Heart left ventricle (tissue), 16 donors: ENCODE measurements at places on chromosomes 7 and 10. TPM values are rescaled to one million over a fixed set of nuclear protein-coding genes. Genes with fewer than 3 reads are reported as not detected.
A peak's percentile ranks its signal among the peaks of the same experiment; 100 is the strongest.

GPRIN2 gene
- total RNA-seq, result not detected

MSMB gene
- not detected for total RNA-seq

NEUROG3 gene
- total RNA-seq, result not detected

NPFFR1 gene
- total RNA-seq, result 0.52 TPM

PILRA gene
- 16.4 TPM for total RNA-seq

AGFG2 gene
- total RNA-seq, result 33.9 TPM

SP8 gene
- not detected for total RNA-seq

GRCh38 chr7:5394264-5395105 lies 29.1 kb downstream of the TNRC18 start:
- peaks cover 14% of the 10 kb centered on the region for H3K4me1 ChIP-seq
- H3K36me3 ChIP-seq, result peaks cover 17% of the 10 kb centered on the region
- H3K27ac ChIP-seq, result peak overlapping the region; percentile 49
- DNase-seq, result no peak
- H3K4me3 ChIP-seq, result no peak overlapping the region
- H3K27me3 ChIP-seq, result no peaks in the 10 kb centered on the region

DNA sequence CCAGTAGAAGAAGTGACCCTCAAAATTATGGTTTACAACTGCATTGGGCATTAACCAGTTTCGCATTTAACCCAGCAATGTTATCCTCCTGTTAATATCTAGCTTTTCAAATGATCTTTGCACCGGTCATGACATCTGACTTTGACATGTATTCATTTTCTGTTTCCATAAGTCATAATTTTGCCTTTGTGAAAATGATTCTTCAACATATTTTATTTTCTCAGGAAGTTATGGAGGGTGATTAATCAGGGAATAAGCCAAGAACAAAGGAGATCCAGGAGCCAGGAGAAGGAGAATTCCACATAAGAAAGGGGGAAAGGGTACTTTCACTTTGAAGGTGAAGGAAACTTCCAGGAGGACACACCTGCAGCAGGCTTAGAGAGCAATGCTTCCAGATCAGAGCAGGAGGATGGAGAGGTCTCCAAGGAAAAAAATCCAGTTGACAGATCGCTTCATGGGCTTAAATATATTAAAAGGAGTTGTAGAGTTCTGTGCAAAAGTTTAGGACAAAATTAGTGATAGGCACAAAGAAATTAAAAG lies 92.1 kb upstream of the FAM3C start:
- H3K4me1 ChIP-seq, result no peaks in the 10 kb centered on the region
- no peak overlapping the region for H3K27ac ChIP-seq
- no peaks in the 10 kb centered on the region for H3K36me3 ChIP-seq

- no peak for DNase-seq
- no peaks in the 10 kb centered on the region for H3K27me3 ChIP-seq
- no peaks in the 10 kb centered on the region for H3K4me1 ChIP-seq
- no peak overlapping the region for H3K27ac ChIP-seq
- H3K4me3 ChIP-seq, result no peak overlapping the region
Observed at GRCh38 chr7:104124469-104124868, 83.3 kb downstream of the ORC5 start.

DNA sequence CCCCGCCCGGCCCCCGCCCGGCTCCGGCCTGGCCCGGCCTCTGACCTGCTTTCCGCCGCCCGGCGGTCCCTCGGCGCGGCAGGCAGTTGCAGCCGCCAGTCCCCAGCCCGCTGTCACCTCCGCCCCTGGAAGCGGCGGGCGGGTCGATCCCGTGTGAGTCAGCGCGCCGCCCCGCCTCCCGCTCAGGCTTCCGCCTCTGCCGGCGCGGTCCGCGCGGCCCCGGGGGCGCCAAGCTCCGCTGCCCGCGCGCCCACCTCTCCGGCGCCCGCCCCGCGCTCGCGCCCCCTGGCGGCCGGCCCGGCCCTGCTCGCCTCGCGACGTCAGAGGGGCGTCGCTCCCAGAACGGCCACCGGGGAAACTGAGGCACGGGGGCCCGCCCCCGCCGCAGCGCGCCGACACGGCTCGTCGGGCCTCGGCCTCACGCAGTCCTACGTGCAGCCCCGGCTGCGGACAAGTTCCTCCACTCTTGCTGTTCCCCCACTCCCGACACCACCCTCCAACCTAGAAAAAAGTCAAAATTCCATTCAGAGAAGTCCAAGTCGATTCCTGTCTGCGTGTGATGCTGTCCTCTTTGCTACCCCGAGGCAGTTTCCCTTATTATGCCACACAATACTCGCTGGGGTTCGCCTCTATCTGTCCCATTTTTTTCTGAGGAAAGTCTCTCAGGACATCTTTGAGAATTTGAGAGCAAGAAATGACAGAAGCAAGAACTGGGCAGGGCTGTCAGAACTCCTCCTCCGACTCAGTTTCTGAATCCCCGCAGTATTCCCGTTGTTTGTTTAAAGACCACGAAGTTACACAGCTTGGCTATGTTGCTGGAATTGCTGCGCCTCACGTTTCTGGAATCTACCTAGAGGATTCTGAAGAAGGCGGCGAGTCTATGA lies at the start of gene DNMBP:
TSS of gene DNMBP (minus strand) at position 155 of the 884 bp plus-strand sequence. CDS start 37,823 bp downstream, outside the sequence.
- no peaks in the 10 kb centered on the region for H3K27me3 ChIP-seq
- H3K36me3 ChIP-seq, result no peaks in the 10 kb centered on the region
- peak within 1 kb of the TSS; percentile 55 for H3K27ac ChIP-seq

- H3K4me1 ChIP-seq, result no peaks in the 10 kb centered on the region
- no peak for DNase-seq
- H3K27ac ChIP-seq, result no peak overlapping the region
- H3K4me3 ChIP-seq, result no peak overlapping the region
Observed at GRCh38 chr7:154610903-154611302, 392.0 kb downstream of the PAXIP1 start.

GRCh38 chr10:30081182-30081581 lies 21.8 kb upstream of the JCAD start:
- DNase-seq, result no peak
- H3K4me3 ChIP-seq, result no peak overlapping the region
- H3K27me3 ChIP-seq, result no peaks in the 10 kb centered on the region
- H3K27ac ChIP-seq, result no peak overlapping the region
- no peaks in the 10 kb centered on the region for H3K4me1 ChIP-seq

GRCh38 chr7:45220846-45221618 lies 63.4 kb downstream of the RAMP3 start:
- H3K27ac ChIP-seq, result no peak overlapping the region
- H3K36me3 ChIP-seq, result no peaks in the 10 kb centered on the region
- no peaks in the 10 kb centered on the region for H3K4me1 ChIP-seq
- no peak for DNase-seq
- no peaks in the 10 kb centered on the region for H3K27me3 ChIP-seq
- H3K4me3 ChIP-seq, result no peak overlapping the region

DNA sequence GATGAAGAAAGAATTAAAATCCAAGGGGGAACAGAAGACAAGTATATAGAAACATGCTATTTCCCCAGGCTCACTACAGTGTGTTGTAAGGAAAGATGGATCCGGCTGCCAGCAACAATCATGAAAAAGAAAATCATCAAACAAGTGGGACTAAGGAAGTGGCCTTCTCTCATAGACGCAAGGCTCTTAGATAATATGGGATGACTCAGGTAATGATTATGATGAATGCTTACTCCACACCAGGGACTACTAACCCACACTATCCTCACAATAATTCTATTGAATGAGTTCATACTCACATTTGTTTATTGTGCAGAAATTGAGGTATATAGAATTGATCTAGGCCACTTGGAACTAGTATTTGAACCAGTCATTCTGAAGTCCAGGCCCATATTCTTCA lies 111.2 kb upstream of the BET1 start:
- no peak for DNase-seq
- H3K4me1 ChIP-seq, result no peaks in the 10 kb centered on the region
- H3K27ac ChIP-seq, result no peak overlapping the region
- no peaks in the 10 kb centered on the region for H3K27me3 ChIP-seq
- H3K4me3 ChIP-seq, result no peak overlapping the region
- no peaks in the 10 kb centered on the region for H3K36me3 ChIP-seq

- H3K36me3 ChIP-seq, result peaks cover 2% of the 10 kb centered on the region
- H3K4me3 ChIP-seq, result no peak overlapping the region
- no peaks in the 10 kb centered on the region for H3K4me1 ChIP-seq
- DNase-seq, result no peak
- no peak overlapping the region for H3K27ac ChIP-seq
- H3K27me3 ChIP-seq, result no peaks in the 10 kb centered on the region
Observed at GRCh38 chr10:15801147-15801546, 59.2 kb downstream of the MINDY3 start.

DNA sequence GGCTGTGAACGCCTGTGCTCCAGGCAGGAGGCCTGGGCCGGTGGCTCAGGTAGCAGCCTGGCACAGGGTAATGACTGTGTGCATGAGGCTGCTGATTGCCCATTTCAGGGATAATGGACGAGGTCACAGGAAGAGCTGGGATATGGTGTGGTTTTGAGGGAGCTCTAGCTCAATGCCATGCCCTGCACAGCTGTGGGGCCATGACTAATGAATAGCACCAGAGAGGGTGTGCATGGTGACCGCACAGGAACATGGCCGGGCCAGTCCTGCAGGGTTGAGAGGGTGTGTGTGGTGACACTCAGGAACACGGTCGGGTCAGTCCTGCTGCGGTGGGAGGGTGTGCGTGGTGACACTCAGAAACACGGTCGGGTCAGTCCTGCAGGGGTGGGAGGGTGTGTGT lies 21.8 kb downstream of the NKX6-2 start:
- no peaks in the 10 kb centered on the region for H3K36me3 ChIP-seq
- no peak overlapping the region for H3K4me3 ChIP-seq

- no peak for DNase-seq
- no peaks in the 10 kb centered on the region for H3K27me3 ChIP-seq
- no peak overlapping the region for H3K27ac ChIP-seq
- no peaks in the 10 kb centered on the region for H3K36me3 ChIP-seq
- H3K4me1 ChIP-seq, result no peaks in the 10 kb centered on the region
Observed at GRCh38 chr10:17053513-17053912, 76.1 kb downstream of the CUBN start.

DNA sequence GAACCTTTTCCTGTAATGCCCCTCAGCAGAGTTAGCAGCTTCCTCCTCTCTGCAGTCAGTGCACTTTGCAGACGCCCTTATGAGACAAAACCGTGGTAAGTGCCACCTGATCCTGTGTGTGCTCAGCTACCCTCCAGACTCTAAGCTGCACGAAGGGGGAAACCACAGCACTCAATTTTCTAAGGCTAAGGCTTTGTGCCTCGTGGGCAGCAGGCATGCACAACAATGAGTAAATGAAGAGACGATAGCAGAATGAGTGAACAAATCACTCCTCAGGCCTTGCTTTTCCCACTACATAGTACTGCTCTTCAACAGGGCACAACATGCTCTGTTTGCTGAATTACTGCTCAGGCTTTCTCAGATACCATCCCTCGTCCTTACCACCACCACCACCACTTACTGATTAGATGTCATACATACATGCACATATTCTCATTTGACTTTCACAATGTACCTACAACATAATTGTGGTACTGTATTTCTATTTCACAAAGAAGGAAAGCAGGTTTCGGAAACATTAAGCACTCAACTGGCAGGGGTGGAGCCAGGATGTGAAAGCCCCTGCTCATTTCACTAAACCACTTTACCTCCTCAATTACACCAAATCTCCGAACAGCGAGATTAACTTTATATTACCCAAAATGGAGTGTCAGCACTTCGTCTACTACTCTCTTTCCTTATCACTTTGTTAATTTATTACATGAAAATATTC lies 85.4 kb downstream of the ICA1 start:
- H3K4me3 ChIP-seq, result no peak overlapping the region
- H3K36me3 ChIP-seq, result no peaks in the 10 kb centered on the region
- H3K4me1 ChIP-seq, result peaks cover 28% of the 10 kb centered on the region
- no peak for DNase-seq

DNA sequence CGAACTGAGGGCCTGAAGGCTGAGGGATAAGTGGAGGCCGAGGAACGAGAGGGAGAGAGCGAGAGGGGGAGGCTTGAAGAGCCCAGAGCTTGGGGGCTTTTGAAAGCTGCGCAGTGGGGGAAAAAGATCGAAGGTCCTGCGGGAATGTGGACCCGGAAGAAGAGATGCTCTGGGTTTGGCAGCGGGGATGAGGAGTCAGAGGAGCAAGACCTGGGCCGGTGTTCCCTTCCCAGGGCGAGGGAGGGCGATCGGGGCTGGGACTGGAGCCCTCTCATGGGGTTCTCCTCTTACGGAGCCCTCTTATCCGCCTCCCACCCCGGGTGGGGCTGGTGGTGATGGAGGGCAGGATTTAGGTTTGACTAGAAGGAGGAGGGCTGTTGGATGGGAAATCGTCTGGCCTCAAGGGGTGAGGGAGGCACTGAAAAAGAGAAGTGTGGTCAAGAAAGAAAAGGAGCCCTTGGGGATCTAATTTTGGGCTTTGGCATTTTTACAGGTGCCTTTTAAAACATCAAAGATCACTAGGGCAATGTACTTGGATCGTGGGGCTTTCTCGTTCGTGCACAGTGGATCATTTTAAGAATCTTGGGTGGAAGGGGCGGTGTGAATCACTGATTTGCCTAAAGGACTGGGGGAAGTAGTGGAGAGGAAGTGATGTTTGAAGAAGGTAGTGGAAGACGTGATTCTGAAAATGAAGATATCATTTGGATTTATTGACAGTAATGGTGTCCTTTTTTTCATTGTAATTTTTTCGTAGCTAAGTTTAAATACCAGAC lies 637 bp downstream of the SAMD8 start:
- H3K36me3 ChIP-seq, result no peaks in the 10 kb centered on the region
- DNase-seq, result peak; percentile 59
- H3K27me3 ChIP-seq, result no peaks in the 10 kb centered on the region
- H3K4me3 ChIP-seq, result peak overlapping the region; percentile 82
- peak overlapping the region; percentile 94 for H3K27ac ChIP-seq

DNA sequence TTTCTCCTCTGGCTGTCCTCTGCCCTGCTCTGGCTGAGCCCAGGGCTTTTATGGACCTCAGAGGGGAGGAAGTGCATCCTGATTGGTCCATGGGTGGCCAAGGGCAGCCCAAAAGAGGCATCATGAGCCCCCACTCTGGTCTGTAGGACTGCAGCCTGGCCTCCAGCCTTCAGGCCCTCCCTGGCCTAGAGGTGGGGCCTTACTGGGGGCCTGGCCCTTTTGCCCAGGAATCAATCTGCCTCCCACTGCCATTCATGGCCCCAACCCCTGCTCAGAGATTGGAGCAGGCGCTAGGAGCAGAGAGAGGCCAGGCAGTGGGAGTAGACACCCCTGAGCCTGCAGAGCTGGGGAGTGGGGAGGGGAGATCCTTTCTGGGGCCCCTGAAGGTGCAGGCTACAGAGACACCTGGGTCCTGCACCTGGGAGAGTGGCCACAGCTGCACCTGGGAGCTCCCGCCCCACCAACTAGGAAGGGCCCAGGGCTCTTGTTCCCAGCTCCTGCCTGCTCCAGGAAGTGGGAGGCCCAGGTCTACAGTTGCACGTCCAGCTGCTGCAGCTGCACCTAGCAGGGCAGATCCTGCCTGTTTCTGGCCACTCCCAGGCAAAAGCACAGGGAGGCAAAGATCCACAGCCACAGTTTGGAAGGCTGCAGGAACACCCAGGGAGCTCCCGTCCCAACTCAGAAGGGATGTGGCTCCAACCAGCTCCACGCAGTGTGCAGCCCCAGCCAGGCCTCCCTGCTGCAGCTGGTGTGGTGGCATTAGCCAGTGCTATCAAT lies 6.4 kb upstream of the DYNC2I1 start:
- no peaks in the 10 kb centered on the region for H3K27me3 ChIP-seq
- H3K4me1 ChIP-seq, result peaks cover 5% of the 10 kb centered on the region
- DNase-seq, result no peak

GRCh38 chr10:18606051-18606695 lies 45.2 kb downstream of the NSUN6 start:
- no peaks in the 10 kb centered on the region for H3K4me1 ChIP-seq
- DNase-seq, result no peak
- H3K27me3 ChIP-seq, result no peaks in the 10 kb centered on the region
- no peak overlapping the region for H3K27ac ChIP-seq

GRCh38 chr10:80871083-80871482 lies 333.4 kb downstream of the SH2D4B start:
- no peak for DNase-seq
- H3K27ac ChIP-seq, result no peak overlapping the region

GRCh38 chr10:130040351-130040750 lies 70.3 kb downstream of the C10orf143 start:
- no peak overlapping the region for H3K4me3 ChIP-seq
- H3K27ac ChIP-seq, result no peak overlapping the region
- peaks cover 31% of the 10 kb centered on the region for H3K27me3 ChIP-seq
- no peak for DNase-seq
